Anterior cingulate cortex (tissue), 58 donors: ENCODE measurements at places on chromosomes 12 and 14.

GRCh38 chr12:55631056-55631455 lies 5.6 kb upstream of the OR10P1 start:
- no peak for DNase-seq

DNA sequence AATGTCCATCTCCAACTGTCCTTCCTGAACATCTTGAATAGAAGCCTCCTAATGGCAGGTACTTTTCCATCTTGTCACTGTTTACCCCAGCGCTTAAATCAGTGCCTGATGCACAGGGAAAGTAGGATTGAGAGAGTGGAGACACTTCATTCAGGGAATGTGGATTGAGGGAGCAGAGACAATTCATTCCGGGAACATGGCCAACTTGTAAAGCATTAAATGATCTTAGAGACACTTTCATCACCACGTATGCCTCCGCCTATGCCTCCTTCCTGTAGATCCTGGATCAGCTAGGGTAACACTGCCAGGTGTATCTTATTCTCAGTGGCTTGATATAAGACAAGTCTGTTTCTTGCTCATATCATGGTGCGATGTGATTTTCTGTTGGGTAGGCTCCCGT lies 67.6 kb upstream of the CSRP2 start:
- DNase-seq = no peak

- no peak for DNase-seq
Observed at GRCh38 chr12:5733916-5734315, 211.1 kb downstream of the ANO2 start.

DNA sequence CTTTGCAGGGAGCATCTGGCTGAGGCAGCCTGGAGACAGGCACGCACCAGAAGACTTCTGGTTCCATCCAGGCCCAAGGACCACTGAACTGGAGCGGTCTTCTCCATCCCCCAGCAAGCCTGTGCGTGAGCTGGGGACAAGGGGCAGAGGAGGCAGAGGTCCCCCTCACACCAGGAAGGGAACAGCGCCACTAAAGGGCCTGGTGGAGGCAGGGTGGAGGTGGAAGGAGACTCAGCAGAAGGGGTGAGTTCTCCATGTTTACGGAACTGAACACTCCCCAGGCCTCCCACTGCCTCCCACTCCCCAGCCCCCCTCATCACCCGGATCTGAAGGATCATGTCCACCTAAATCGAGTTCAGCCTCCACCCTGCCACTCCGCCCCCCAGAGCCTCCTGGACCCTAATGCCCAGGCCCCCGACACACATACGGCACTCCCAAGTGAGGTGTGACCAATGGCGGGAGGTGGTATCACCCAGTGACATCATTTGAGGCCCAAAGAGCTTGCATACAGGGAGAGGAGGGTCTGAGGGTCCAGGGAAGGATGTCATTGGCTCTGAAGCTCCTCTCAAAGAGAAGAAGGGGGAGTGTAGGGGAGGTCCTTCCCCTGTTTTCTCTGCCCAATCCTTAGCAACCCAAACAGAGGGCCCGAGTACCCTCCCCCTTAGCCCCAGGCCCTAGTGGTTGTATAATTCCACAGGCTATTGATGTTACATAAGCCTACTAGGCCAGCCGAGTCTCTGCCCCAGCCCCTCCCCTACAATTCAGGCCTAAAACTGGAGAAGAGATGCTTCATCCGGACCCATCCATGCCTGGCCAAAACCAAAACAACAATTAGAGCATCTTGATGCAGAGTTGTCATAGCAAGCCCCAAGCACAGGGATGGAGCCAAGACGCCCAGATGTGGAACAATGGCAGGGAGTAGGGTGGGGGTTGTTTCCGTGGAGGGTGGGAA lies 1.0 kb downstream of the FAIM2 start:
- peak; percentile 87 for DNase-seq

- no peak for DNase-seq
Observed at GRCh38 chr12:41213107-41213506, 25.0 kb downstream of the PDZRN4 start.

DNA sequence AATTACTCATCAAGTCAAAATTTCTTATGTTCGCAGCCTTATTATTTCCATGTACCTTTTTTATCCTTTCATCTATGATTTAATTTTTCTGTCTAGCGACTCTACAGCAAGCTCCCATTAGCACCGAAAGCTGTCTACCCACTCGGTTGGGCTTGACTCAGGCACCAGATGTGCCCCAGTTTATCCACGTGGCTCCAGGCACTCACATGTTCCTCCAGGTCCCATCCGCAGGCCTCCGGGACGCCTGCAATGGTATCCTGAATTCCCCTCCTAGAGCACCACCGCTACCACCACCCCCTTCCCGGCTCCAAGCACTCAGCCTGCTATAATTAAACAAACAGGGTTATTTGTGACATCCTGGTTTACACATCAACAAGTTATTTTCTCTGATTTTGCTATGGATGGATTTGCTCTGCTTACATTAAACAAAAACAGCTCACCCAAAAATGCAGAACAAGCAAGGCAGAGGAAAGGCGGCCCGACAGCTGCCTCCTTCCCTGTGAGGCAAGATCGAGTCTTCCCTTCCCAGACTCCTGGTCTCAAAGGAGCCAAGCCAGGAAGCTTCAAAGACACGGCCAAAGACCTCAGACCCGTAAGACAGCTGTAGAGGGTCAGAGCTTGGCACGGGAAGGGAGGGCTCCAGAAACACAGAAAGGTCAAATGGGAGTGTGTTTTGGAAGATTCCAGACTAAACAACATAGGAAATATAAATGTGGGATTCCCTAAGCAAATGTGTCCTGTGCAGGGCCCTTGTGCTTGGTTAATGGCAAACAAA lies 253.8 kb downstream of the TTC8 start:
- peak; percentile 21 for DNase-seq

DNA sequence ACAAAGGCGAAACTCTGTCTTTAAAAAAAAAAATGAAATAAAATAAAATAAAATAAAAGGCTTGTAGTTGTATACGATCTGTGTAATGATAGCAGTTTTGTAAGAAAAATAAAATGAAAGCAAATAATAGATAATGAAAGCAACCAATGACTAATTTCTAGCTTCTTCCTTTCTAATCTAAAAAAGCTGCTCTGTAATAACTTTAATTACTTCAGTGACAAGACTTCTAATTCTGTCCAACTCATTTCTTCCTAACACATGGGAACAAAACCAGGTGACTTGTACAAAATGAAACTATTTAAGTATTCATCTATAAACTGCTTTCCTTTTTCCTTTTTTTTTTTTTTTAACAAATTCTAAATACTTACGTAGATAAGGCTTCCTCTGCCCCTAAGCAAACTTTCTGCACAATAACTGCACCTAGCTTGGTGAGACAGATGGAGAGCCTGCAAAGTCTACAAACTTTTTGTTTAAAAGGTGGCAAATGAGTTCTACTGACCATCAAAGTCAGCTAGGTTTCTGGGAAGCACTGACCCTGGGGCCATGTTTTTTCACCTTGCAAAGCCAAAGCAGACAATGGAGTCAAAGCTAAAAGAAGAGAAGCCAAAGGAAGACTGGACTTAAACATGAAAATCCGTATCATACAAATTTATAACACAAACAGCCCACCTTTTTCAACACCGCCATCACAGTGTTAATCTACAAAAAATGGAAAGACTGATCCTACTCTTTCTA lies 28.2 kb downstream of the DENND5B start:
- no peak for DNase-seq

- no peak for DNase-seq
Observed at GRCh38 chr14:85454226-85454813, 75.6 kb upstream of the FLRT2 start.

- DNase-seq = no peak
Observed at GRCh38 chr12:14322403-14322802, 43.1 kb upstream of the ATF7IP start.

DNA sequence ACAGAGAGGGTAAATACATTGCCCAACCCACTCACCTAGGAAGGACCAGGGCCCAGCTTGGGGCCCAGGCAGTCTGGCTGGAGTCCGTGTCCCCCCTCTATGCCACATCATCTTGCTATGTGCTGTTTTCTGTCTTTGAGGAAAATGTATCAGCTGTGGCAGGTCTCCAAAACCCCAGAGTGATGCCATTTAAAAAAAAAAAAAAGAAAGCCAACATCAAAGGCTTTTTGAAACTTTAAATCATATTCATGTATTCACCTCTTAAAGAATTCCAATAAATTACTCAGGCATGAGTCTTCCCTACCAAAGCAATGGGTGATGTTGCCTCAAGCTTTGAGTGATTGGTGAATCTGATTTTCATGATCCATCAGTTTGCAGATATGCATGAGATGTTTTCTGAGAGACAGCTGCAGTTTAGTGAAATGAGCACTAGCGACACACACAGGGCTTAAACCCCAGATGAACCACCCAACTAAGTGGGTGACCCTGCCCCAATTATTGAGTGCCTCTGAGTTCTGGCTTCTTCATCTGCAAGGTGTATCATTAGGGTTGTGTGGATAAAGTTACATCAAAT lies 6.1 kb downstream of the KRT81 start:
- no peak for DNase-seq

- no peak for DNase-seq
Observed at GRCh38 chr14:21874946-21875345, 201.3 kb upstream of the OR4E1 start.

DNA sequence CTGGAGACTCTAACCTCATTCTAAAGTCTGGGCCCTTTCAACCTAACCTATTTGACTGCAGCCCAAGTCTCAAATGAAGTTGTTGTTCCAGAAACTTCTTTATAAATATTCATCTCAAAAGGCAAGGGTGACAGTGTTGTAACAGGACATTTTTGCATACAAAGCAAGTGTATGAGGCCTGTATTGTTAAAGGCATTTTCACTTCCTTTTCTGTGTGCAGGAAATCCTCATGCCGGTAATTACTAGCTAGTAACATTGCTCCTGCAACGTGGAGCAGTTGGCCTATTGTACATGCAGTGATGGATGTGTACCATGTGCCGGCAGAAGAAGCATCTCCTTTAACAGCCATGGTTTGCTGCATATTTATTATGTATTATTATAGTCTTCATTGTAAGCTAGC lies 156.5 kb upstream of the RMST start:
- no peak for DNase-seq

DNA sequence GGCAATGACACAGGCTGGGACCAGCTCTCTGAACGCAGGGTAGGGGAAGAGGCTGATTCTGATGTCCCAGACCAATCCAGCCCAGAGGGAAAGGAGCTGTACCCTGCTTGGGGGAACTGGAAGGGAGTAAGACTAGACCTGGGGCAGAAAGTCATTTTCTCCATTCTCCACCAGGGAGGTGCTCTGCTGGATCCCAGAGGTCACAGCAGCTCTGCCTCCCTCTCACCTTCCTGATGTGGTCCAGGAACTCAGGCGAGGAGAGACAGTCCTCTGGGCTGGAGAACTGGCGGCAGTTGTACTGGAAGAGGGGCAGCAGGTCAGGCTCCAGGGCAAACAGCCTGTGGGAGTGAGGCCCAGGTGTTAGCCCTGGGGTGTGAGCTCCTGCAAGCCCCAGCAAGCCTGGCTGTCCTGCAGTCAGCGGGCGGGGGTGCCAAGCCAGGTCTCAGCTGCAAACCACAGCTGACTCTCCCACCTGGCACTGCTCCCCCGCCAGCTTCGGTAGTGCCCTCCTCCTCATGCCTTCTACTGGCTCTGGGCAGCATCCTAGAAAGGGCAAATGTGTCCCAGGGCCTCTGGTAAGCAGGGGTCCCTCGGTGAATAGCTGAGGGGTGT lies 1.9 kb downstream of the NGB start:
- no peak for DNase-seq

GRCh38 chr14:64296561-64296960 lies 2.4 kb upstream of the ESR2 start:
- no peak for DNase-seq

GRCh38 chr12:42396473-42397259 lies 70.7 kb downstream of the PPHLN1 start:
- DNase-seq = no peak

GRCh38 chr12:67468549-67469245 lies 179.8 kb upstream of the DYRK2 start:
- DNase-seq = no peak

DNA sequence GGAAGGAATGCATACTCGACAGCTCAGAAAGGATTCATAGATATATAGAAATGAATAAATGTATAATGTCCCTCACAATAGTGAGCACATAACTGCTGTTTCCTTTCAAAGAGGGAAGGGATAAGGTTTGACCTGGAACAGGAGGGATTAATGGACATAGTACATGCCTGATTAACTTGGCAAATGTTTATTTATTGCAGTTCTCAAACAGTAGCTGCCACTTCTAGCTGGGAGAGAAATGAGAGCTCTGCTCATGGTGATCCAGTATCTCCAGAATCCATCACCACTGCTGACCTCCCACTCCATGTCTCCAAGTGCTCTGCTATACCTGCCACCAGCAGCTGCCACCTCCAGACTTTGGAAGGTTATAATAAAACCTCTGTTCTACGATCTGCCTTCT lies 108.1 kb downstream of the LRIG3 start:
- no peak for DNase-seq

GRCh38 chr12:103632554-103633216 lies 45.6 kb downstream of the STAB2 start:
- DNase-seq = no peak

DNA sequence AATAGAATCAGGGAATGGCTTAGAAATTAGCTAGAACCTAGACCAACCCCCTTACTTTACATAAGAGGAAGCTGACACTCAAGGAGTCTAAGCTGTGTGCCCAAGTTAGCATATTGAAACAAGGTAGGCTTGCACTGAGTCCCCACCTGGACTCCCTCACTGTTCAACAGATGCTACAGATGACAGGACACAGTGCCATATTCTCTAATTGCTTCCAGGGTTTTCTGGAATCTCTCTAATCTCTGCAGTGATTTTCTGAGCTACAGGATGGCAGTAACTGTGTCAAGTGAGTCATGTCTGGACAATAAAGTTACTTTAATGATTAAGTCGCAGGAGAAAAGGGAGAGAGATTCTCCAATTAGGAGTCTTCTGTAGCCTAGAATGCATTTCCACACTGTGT lies 35.8 kb downstream of the AKAP6 start:
- DNase-seq = no peak

- no peak for DNase-seq
Observed at GRCh38 chr14:103418481-103418818, 33.2 kb downstream of the MARK3 start.

DNA sequence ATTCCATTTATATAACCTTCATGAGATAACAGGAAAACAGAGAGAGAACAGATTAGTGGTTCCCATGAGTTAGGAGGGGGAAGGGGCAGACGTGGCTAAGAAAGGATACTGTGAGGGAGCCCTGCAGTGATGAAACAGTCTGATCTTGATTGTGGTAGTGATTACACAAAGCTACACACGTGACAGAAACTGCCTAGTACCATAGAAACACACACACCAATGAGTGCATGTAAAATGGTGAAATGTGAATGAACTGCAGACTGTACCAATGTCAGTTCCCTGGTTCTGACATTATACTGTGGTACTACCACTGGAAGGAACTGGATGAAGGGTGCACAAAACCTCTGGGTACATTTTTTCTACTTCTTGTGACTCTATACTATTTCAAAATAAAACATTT lies 36.9 kb downstream of the NRDE2 start:
- no peak for DNase-seq

GRCh38 chr12:57380300-57380699 lies 50.5 kb downstream of the R3HDM2 start:
- no peak for DNase-seq

DNA sequence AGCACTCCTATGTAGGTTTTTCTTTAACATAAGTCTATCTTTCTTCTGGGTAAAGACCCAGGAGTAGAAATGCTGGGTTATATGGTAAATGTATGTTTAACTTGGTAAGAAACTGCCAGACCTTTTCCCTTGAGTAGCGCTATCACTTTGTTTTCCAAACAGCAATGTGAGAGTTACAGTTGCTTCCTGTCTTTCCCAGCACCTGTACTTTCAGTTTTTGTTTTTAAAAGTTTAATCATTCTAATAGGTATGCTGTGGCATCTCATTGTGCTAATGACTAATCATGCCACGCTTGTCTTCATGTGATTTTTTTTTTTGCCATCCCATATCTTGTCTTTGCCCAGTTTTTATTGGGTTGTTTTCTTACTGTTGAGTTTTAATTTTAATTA lies 28.1 kb downstream of the GIT2 start:
- DNase-seq = no peak
